Activated T-cell treated with anti-CD3 and anti-CD28 coated beads, Interleukin-2, amount 50 U/mL, for 48 hours (primary cell): ENCODE measurements at places on chromosomes 12 and 14.

- DNase-seq = no peak
These were observed 350.4 kb downstream of the TMEM121 start for GRCh38 chr14:105876829-105877228.

DNA sequence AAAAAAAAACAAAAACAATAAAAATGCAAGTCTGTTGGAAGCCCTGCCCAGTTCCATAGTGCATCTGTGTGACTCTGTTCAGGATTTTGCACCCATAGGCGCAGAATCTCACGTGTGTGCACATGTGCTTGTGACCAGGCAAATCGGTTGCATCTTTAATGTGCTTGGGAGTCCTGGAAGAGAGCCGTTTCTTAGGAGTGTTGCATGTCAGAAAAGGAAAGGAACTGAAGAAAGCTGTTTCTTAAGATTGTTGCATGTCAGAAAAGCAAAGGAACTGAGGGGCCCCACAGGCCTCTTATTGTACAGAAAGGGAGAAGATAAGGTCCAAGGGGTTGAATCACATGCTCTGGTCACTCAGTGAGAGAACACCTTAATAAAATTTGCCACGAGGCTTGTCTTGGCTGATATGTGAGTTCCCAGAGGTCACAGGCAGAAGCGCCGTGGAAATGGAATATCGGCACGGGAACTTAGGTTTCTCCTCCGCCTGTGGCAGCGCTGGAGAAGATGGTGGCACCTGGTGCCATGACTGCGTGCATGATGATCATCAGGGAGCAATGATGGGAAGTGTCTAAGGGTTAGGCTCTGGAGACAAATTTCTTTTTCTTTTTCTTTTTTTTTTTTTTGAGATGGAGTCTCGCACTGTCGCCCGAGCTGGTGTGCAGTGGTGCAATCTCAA, 90.0 kb downstream of the LRRC74A start:
- no peak for DNase-seq

DNA sequence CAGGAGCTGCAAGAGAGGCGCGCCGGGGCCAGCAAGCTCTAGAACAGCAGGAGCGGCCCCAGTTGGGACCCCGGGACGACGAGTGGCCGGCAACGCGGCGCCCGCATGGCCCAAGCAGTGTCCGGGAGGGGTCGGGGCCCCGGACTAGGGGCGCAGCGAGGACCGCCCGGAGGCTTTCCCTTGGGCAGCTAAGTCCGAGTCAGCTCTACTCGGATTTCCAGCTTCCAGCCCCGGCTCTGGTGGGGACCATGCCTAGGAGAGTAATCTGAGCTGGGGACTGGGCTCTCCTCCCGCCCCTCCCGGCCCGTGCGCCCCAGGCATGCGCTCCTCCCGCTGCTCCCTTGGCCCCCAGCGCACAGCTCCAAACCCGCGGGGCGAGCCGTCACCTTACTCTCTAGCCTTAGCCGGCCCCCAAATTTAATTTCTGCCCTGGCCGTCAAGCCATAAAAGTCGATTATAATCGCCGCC, 41.6 kb upstream of the CAPRIN2 start:
- no peak for DNase-seq

DNA sequence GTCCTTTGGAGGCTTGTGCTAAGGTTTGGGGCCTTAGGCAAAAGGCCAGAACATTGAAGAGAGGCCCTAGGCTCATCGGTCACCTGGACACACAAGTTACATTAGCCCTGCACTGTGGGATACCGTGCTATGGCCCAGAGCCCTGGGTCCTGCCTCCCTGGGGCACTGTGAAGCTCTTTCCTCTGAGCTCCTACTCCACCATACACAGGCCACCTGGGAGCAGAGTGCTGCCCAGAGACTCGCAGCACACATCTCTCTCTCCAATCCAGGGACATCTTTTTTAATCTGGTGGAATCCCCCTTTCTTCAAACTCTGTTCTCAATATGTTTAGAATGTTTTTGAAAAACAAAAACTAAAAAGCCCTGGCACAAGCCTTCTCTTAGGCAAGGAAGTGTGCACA, 314.2 kb upstream of the RGS6 start:
- no peak for DNase-seq

DNA sequence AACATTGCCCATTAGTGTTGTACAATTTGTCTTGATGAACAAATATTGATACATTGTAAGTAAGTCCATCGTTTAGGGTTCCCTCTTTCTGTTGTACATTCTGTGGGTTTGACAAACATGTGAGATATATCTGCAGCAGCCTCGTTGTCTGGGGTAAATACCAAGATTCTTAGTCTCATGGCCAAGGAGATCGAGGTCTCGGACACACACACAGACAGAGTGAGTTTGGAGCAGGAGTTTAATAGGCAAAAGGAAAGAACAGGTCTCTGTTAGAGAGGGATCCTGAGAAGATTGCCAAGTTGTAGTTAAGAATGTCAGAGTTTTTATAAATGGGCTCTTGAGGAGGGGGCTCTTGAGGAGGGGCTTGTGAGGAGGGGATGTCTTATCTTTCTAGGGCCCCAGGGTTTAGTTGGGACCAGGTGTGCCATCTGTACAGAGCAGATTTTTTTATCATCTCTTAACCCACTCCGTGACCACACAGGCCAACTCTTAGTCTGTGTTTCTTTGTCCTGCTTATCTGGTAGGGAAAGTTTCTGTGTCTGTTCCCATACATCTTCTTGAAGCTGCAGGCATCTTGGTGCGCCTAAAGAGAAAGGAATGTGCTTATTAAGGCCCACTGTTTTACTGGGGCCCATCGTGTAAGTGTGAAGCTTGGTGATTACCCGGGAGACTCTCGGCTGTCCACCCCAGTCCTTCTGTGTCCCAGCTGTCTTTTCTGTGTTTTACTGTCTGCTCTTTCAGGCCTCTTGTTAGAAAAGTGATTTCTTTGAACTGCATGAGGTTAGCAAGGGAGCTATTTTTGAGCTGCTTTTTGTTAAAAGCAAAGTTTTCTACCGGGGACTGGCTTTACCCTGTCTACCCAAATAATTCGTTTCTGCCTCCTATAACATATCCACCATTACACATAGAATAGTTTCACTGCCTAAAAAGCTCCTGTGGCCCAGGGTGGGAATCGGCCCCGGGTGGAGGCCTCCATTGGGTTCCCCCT, 22.4 kb upstream of the CLEC2D start:
- no peak for DNase-seq

GRCh38 chr12:91978143-91978542, 167.5 kb downstream of the BTG1 start:
- DNase-seq = no peak

GRCh38 chr14:67411820-67412421, at the start of gene PLEK2:
PLEK2 (minus strand) TSS chr14:67412165; CDS start chr14:67412059, 106 bp downstream.
- DNase-seq = peak; percentile 49

GRCh38 chr14:96264853-96265252, 8.8 kb downstream of the BDKRB1 start:
- DNase-seq = no peak

- no peak for DNase-seq
These were observed 3.8 kb downstream of the DHRS2 start for GRCh38 chr14:23639891-23640523.

DNA sequence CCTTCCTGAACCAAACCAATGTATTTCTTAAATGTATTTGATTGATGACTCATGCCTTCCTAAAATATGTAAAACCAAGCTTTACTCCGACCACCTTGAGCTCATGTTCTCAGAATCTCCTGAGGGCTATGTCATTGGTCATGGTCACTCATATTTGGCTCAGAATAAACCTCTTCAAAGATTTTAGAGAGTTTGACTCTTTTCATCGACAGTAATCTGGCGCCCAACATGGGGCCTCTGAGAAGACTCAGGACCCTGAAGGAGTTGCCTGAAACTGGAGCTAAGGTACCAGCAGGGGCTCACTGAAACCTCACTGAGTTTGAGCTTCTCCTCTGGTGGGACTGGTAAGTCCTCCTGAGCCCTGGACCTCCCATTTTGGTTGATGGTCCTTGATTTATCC, 17.2 kb upstream of the PSMC1 start:
- DNase-seq = no peak

GRCh38 chr14:75147423-75148071, 20.7 kb upstream of the NEK9 start:
- DNase-seq = no peak

DNA sequence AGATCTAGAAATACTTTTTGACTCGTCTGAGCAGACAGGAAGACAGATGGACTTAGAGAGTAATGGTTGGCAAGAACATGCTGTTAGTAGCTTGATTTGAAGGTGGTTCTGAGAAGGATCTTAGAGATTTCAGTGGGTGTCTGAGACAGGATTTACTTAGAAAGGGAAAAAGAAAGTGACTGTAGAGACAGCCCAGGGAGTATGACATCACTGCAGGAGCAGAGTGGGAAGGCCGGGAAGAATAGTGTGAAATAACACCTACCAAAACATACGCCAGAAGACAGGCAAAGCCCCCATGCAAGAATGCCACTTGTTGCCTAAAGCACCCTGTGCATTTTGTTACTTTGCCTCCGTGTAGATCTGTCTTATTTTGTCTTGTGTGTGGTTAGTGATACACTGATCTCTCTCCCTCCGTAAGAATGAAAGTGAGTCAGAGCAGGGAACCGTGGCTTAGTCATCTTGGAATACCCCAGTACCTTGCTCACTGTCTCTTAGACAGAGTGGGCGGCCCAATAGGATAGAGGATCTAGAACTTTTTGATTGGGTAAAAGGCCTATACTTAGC, 161.3 kb upstream of the IFNG-AS1 start:
- peak; percentile 70 for DNase-seq

DNA sequence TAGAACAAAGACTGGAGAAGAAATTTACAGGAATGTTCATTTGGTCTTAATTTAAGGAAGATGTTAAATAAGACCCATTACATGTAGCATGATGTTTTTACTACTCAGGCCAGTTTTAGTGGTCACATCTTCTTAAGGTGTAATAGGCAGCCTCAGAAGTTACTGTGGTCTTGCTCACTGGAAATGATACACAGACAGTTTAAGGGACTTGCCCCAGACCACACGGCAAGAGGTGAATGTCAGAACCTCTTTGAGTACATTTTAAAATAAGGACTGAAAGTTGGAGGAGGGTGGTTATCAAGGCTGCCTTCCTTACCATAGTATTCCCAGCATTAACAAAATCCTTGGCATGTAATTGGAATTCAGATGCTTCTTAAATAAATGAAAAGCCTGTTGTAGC, 37.9 kb downstream of the LRRK2 start:
- DNase-seq = no peak

GRCh38 chr12:77724367-77724957, 106.2 kb upstream of the NAV3 start:
- DNase-seq = no peak

GRCh38 chr14:51663783-51664326, 12.1 kb downstream of the FRMD6 start:
- no peak for DNase-seq

DNA sequence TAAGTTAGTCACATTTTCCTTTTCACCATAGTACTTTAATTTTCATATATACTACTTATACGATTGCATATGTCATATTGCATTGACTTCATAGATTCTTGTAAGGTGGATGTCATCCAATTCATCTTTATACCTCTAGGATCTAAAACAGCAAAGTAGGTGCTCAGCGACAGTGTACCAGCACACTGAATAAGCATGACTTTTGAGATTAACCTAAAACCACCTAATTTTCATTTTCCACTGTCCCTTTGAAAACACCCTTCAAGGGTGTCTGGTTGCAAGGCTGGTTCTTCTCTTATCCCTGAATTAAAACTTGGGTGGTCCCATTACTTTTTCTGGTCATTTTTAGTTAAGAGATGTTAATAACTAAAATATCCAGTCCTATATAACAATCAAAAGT, 4.4 kb downstream of the GPR19 start:
- DNase-seq = no peak

- no peak for DNase-seq
These were observed 9.0 kb downstream of the RPS6KL1 start for GRCh38 chr14:74913986-74914573.

GRCh38 chr12:6187948-6188793, 12.0 kb upstream of the CD9 start:
- no peak for DNase-seq

DNA sequence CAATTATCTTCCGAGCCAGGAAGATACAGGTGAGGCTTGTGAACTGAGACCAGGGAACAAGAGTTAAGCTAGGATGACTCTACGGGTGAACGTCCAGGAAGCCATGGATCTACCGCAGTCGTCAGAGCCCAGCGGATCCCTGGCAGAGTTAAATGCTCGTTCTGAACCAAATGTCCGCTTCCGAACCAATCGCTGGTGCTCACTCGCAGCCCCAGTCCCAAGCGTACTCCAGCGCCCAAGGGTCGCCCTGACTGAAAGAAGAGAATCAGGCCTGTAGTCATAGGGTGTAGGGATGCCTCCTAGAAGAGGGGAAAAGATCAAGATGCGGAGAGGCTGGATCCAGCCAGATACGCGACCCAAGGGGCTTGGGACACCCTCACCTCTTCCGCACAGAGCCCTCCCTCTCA, 283 bp downstream of the VIPAS39 start:
- no peak for DNase-seq

GRCh38 chr12:22321638-22322037, 12.9 kb downstream of the ST8SIA1 start:
- DNase-seq = no peak

DNA sequence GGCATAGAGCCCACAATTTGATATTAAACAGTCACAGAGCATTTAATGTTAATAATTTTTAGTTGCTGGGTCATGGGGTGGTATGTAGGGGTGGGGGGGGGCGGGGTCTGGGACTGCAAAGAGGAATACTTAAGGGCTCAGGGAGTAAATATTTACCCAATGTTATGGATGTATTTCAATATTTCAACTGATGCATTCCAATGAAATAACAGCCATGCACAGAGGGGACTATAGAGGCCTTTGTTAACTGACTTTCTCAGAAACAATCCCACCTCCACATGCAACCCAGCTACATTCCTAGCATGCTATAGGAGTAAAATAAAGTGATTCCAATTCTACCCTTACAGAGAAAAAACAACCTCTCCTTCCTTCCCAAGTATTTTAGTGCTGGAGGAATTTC, 7.9 kb upstream of the BBS10 start:
- DNase-seq = no peak

DNA sequence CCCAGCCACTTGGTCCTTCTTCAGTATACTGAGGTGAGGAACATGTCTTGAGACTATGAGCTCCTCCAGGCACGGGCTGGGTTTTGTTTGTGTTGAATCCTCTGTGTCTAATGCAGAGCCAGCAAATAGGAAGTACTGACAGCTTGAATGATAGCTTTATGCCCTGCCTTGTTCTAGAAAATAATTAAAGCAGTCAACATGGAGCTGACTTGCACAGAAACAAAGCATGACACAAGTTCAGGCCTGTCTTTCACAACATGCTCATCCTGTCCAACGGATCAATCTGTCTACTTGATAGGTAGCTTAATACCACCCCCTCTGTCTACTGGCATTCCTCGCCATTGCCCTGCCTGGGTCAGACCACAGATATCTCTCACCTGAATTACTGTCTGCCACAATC, 140.9 kb downstream of the ESRRB start:
- DNase-seq = no peak

GRCh38 chr14:25303934-25304333, 254.0 kb upstream of the STXBP6 start:
- DNase-seq = no peak

DNA sequence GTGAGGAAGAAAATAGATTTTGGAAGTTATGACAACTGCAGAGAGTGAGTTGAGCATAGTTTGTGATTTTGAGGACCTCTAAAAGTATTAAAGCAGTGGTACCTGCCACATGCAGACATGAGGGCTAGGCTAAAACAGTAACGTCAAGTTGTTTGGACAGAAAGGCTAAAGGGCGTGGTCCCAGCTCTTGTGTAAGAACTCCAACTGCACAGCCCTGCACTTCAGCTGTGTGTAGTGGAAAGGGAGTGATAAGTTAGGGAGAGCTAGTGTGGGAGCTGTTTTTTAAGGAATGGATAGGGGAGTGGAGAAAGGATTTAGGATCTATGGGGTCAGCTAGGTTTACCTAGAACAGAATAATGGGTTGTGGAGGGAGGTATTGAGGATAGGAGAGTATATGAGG, 39.5 kb downstream of the TESPA1 start:
- DNase-seq = no peak
